RPMI7951 (cell line): ENCODE measurements at places on chromosomes 12 and 14.

GRCh38 chr12:125201940-125202339 lies 136.7 kb downstream of the AACS start:
- no peak for DNase-seq

GRCh38 chr12:121476477-121476876 lies 76.6 kb downstream of the RNF34 start:
- no peak for DNase-seq

DNA sequence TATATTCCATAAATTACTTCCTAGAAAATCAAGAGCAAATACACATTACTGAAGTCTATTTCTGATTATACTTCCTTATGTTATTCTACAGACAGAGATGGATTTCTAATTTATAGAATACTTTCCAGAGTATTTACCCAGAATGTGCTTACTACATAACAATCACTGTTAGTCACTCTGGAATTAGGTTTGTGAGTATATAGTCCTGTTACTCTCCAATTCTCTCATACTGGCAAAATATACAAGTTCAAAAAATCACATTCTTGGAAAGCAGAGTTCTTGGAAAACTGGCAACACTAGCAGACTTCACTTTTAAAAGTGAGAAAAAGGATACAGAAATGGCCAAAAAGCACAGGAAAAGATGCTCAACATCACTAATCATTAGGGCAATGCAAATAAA lies 7.3 kb downstream of the PPP2R5E start:
- DNase-seq: no peak

- DNase-seq: no peak
These were observed 1.5 kb downstream of the CHURC1 start for GRCh38 chr14:64915797-64916196.

DNA sequence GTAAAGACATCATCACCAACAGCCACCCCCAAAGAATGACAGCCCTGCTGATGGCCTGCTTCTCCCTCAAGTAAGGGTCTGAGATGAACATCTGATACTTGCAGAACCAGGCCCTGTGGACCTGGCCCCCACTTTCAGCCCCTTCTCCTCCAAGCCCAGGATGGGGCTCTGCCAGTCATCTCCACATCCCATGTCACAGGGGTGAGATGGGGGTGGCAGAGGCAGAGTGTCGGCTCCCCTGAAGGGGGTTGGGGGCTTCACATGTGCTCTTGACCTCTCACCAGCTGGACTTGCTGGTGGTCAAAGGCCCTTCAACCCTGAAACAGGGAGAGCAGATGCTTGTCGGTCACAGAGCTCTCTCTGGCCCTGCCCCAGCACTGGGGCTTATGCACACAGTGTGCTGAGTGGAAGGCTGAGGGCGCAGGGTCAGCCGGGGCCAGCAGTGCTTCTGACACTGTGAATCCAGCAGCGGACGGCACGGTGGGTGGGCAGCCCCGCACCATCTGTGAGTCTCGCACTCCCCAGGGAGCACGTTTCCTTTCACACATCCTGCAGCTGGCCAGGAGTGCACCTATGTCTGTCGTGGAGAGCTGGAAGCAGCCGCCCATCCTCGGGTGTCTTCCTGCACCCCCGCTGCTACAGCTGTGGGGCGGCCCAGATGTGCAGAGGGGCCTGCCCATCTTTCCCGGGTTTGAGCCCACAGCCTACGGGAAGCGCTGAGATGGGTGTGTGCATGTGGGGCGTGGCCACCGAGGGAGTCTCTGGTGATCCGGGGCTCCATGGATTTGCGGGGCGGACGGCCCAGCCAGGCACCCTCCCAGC lies 94.3 kb downstream of the ADGRD1 start:
- DNase-seq: no peak

DNA sequence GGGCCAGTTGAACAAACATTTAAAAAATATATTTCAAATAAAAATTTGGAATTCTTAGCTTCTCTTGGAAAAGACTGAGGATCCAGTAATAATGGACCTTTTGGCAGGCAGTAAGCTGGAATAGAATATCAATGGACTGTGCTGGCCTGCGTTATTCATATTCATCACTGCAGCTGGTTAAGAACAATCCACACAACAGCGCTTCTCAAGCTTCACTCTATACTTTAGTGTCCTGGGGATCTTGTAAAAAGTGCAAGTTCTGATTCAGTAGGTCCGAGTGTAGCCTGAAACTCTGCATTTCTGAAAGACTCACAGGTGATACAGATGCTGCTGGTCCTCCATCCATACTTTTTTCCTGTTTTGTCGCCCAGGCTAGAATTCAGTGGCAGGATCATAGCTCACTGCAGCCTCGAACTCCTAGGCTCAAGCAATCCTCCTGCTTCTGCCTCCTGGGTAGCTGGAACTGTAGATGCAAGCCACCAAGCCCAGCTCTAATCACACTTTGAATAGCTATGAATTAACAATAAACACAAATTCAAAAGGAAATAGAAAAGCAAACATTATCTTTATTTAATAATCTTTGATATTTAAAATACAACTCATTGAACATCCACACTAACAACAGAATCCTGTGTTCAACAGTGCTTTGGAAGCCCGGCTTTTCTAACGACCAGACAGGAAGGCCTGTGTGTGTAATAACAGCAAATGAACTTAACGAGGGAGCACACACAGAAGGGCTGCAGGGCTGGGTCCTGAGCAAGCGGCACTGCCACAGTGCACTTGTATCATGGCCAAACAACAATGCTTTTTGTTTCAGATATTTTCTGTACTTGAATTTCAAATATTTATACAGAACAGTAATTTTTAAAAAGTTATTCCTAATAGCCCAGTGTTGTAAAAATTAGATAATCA lies 18.4 kb upstream of the TRIP11 start:
- no peak for DNase-seq

DNA sequence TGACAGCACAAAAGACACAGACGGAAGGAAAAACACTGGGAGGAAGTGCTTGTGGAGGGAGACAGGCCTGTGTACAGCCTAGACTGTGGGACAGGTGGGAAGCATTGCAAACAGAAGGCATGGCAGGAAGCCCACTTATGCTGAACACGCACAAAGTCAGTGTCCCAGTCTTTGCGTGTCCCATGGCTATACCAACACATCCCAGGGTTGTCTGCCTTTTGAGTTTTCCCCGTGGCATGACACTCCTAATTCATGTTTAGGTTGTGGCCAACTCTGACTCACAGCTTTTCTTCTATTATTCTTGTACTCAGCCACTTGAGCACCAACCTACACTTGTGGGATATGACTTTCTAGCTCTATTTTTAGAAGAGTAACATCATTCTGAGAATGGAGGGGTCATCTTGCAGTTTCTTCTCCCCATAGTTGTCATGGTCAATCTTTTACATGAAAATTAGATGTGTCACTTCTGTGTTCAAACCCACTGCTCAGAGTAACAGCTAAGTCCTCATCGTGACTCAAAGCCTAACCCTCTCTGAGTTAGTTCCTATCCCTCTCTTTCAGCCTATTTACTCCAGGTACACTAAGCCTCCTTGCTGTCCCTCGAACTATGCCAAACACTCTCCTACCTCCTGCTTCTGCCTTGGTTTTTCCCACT lies 27.5 kb upstream of the JPH4 start:
- peak; percentile 31 for DNase-seq

- DNase-seq: no peak
These were observed 106.5 kb downstream of the TMTC3 start for GRCh38 chr12:88248606-88249005.

- DNase-seq: peak; percentile 3
These were observed 128.9 kb downstream of the SNAPC1 start for GRCh38 chr14:61891170-61891569.

DNA sequence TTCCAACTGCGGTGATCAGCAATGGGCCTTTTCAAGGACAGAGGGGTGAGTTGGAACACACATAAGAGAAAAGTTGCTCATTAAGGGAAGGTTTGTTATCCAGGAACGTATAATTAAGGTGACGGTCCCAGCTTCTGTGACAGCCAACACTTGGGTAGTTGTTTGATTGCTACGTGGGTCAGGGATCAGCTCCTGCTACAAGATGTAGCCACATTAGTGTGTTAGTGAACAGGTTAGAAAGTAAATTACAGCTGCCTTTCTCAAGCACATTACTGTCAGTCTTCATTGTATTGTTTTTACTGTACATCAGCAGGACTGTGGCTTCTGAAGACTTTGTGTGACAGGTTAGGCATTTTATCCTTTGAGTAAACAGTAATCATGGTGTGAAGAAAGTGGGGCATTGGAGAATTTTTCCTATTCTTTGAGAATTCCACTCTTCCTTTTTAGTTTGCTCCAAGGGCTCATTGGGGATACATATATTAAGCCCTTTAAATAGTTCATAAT lies 230.5 kb downstream of the EGLN3 start:
- no peak for DNase-seq

GRCh38 chr14:85293612-85294234 lies 236.2 kb upstream of the FLRT2 start:
- DNase-seq: no peak

DNA sequence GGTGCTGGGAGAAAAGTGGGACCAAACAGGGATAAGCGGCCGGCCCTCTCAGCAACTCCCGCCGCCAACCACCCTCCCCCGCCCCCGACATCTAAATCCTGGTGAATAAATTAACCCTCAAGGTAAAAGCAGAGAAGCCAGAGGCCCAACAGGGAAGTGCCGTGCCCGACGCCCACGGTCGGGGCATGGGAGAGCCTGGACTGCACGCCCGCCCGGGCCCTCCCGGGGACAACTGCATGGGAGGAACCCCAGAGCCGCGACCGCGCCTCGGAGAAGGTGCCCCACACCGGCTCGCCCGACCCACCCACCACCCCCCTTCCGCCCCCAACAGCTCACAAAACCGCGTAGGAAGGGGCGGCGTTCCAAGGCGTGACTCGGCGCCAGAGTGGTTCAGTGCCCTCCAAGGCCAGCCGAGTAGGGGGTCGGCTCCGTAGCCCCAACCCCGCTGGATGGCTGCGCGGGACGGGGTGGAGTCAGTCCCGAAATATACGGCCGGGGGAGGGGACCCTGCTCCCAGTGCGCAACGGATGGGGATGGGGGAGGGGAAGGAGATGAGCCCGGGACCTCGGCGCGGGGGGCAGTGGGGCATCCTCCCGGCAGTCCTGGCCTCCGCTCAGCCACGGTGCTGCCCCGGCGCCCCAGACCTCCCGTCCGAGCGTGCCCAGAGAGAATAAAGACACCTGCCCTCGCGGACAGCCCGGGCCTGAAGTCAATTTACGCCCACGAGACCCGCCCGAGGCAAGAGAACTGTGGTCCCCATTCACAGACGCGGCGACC lies 732 bp downstream of the SLC25A29 start:
- peak; percentile 10 for DNase-seq

- no peak for DNase-seq
These were observed at the start of gene NXPH4 for GRCh38 chr12:57216014-57216911. Gene NXPH4 (plus strand): TSS chr12:57216794. CDS start chr12:57216970, 176 bp downstream.

- DNase-seq: peak; percentile 10
These were observed 291.9 kb downstream of the FUT8 start for GRCh38 chr14:65704437-65704836.

- DNase-seq: no peak
These were observed 42.1 kb upstream of the TESC start for GRCh38 chr12:117141097-117141898.

- no peak for DNase-seq
These were observed 196.9 kb downstream of the GRIN2B start for GRCh38 chr12:13784504-13784903.

GRCh38 chr12:51797301-51797700 lies 51.2 kb downstream of the FIGNL2 start:
- no peak for DNase-seq

- DNase-seq: no peak
These were observed 304.7 kb downstream of the ADGRD1 start for GRCh38 chr12:131258398-131258797.

- no peak for DNase-seq
These were observed 7.7 kb downstream of the THAP2 start for GRCh38 chr12:71671816-71672215.

- no peak for DNase-seq
These were observed 331.7 kb downstream of the TMEM121 start for GRCh38 chr14:105857826-105858675.

DNA sequence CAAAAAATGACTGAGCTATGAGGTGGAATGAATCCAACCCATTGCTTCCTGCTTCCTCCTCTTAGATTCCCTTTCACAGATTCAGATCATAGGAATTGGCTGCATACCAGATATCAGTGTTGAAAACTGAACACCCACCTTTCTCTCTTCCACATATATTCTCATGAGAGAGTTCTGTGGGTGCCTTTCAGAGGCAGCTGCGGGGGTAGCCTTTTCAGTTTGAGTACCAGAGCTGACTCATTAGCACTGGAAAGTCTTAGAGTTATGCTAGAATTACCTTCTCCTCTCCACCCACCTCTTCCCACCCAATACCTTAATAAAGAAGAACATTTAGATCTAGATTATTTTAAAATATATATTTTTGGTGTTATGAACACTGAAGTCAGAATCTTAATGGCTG lies 495.4 kb upstream of the SEL1L start:
- no peak for DNase-seq

GRCh38 chr14:73616831-73617230 lies 4.5 kb downstream of the ACOT6 start:
- no peak for DNase-seq

GRCh38 chr12:78359520-78359919 lies 505.1 kb upstream of the SYT1 start:
- DNase-seq: no peak

GRCh38 chr12:69442894-69443293 lies 27.3 kb upstream of the FRS2 start:
- peak; percentile 15 for DNase-seq

DNA sequence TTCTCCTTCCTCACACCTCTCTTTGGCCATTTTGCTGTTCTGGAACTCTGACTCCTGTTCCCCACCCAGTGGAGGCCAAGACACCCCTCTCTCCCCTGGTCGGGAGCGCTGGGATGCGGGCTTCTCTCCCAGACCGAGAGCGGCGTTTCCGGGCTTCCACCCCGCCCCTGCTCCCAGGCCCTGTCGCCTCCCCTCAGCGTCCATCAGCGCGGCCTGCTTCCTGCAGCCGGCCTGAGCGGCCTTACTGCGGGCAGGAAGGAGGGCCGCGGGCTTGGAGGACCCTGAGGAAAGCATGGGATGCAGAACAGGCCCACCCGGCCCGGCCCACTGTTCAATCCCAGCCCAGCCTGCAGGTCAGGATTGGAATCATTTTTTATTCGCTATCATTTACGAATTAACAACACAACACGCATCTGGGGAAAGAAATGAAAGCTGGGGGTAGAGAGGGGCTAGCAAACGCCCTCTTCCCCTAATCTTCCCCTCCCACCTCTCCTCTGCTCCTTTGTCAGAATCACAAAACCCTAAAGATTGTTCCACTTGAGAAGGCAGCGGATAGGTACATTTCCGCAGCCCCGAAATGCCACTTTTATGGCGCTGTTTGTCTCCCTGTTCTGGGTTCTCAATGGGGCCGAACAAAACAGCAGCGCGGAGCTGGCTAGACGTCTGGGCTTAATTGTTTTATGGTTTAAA lies 3.8 kb upstream of the HOXC8 start:
- DNase-seq: no peak
